ENCODE measurements at places on chromosomes 16 and 17.

DNA sequence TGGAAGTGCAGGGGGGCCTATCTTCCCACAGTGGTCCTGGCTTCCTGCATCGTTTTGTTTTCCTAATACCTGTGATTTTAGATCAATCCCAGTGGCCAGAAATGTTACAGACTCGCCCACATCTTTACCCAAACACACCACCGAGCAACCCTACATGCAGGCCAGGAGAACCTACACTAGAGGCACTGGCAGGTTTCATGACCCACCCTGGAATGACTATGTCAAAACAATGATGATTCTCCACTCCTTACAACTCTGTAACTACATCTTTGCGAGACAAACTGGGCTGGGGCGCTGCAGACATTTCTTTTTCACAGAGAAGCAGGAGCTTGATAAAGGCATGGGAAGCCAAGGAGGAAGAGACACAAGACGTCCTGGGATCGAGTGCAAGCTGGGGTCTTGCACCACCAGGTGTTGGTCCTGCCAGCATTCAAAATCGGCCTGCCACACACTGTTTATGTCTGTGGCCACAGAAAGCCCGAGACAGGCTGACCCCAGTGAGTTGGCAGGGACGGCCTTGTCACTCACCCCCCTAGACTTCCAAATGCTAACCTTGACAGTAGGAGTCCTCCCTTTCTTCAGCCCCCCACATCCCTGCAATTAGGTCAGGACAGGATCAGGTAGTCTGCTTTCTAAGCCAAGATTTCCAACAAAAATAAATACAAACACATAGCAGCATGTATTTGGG lies 32.5 kb downstream of the UBE2O start:
- no peak for DNase-seq

DNA sequence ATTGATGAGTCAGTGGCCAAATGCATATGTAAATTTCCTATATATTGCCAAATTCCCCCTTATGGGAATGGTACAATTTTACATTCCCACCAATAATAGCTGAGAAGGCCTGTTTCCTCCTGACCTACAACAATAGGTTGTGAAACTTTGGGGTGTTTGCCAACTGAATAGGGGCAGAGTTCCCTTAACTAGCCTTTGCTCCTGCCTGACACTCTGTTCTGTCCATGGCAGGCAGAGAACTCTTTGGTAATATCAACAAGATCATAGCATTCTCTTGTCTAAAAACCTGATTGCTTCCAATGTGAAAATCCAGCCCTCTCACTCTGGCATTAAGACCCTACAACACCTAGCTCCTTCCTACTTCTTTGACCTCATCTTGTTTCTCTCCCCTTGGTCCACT lies 149.7 kb downstream of the HAPSTR1 start:
- DNase-seq, result no peak

DNA sequence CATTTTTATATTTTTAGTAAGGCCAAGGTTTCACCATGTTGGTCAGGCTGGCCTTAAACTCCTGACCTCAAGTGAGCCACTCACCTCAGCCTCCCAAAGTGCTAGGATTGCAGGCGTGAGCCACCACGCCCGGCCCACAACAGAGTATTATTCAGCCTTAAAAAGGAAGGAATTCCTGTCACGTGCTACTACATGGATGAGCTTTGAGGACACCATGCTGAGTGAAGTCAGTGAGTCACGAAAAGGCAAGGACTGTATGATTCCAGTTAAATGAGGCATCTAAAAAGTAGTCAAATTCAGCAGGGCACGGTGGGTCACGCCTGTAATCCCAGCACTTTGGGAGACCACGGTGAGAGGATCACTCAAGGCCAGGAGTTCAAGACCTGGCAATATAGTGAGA lies 9.7 kb downstream of the CSF3 start:
- no peak for DNase-seq

DNA sequence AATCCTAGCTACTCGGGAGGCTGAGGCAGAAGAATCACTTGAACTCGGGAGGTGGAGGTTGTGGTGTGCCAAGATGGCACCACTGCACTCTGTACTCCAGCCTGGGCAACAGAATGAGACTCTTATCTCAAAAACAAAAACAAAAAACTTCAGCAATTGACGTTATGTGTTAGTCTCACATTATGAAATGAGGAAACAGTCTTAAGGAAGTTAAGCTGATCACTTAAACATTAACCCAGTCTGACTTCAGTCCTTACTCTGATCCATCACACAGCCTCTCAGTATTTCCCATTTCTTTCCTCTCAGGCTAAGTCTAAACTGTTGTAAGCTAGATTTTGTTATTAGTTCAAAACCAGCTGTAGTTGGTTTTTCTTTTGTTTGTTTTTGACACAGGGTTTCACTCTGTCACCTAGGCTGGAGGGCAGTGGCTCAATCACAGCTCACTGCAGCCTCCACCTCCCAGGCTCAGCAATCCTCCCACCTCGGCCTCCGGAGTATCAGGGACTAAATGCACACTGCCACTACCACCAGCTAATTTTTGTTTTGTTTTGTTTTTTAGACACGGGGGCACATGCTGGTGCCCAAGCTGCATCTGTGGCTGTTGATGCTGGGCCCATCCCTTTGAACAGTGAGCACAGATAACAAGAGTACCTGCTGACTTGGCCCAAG lies 6.3 kb downstream of the JPT1 start:
- no peak for DNase-seq

DNA sequence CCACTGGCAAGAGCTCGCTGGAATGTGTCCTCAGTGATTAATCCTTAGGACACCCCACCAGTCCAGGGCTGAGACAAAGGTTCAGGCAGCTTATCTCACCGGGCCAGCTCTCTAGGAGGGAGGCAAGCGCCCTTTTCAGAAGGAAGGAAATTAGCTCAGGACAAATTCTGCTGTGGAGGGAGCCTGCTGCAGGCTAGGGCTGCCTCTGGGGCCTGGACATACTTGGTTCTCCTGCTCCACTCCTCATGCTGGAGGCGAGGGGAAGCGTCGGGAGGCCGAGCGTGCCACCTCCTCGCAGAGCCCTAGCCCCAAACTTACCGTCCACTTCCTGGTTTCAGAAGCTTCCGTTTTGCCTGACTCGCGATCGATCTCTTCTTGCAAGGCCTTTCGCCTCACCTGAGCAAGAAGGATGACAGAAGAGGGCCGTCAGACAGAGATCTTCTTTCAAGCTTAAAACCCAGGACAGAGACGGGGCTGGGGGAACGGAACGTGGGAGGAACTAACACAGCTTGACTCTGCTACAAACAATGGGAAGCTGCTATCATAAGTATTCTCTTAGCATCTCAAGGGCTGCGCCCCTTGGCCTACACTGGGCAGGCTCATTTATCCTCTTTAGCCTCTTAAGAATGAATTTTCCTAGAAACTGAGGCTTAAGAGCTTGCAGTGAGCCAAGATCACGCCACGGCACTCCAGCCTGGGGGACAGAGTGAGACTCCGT lies 7.7 kb downstream of the KNOP1 start:
- DNase-seq, result no peak

Data from memory B cell (primary cell).